Panc1 (cell line): ENCODE measurements at places on chromosomes 16 and 17. TPM values are rescaled to one million over a fixed set of nuclear protein-coding genes. Genes with fewer than 3 reads are reported as not detected.

- DNase-seq, result no peak
Observed at GRCh38 chr16:24728891-24729242, 584 bp upstream of the TNRC6A start.

DNA sequence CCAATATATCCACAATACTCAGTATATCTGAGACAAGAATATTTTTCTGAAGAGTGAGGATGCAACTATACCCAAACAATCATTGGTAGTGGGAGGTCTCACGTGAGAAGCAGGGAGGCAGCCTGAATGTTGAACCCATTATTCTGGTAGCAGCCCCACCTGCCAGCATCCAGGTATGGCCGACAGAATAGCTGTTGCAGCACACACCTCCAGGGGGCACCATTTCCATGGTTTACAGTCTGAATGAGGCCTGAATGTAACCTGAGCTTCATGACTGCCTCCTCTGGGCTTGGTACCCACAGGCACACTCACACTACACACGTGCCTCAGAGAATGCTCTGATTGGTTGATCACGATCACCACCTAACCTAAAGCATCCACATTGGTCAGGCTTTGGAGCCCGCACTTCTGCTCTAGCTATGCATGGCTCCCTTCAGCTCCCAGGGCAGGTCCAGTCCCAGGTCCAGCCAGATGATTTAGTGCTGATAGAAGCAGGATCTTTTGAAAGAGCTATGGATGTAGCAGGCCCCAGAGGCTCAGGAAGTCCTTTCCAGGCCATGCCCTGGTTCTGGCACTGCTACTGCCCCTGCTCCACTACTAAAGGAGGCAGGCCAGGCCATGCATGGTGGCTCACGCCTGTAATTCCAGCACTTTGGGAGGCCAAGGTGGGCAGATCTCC, 11.0 kb upstream of the CBFB start:
- DNase-seq, result peak; percentile 80

GRCh38 chr17:69451416-69452394, 37.2 kb downstream of the MAP2K6 start:
- DNase-seq, result no peak

- no peak for DNase-seq
Observed at GRCh38 chr16:29790949-29791844, 646 bp downstream of the KIF22 start.

LDHD gene
- total RNA-seq, result 3.1 TPM

DNA sequence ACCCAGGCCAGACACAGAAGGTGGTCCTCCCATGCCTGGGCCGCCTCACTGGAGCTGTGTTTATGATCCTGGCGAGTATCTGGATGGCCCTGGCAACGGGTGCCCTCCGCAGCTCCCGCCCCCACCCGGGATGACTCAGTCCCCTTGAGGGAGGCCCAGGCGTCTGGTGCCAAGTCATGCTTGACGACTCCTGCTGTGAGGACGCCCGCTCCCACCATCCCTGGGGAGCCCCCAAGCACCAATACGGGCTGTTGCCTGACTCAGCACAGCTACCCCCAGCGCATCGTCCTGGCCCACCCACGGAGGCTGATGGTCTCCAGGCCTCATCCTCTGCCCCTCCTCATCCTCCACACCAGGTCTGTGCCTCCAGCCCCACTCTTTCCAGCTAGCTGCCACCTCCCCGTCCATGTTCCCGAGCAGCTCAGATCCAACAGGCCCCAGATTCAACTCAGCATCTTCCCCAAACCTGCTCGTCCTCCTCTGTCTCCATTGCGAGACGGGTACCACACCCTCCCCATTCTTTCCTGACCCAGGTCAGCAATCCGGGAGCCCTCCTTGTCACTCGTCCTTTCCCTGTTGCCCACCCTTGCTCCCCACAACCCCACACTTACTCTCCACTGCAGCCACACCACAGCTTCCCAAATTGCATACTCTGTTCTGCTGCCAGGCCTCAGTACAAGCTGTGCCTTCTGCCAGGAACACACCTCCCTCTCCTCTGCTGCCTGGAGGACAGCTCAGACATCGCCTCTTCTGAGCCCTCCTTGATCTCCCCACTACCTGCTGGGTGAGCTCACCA, 2.6 kb downstream of the CAMKK1 start:
- DNase-seq, result no peak

DNA sequence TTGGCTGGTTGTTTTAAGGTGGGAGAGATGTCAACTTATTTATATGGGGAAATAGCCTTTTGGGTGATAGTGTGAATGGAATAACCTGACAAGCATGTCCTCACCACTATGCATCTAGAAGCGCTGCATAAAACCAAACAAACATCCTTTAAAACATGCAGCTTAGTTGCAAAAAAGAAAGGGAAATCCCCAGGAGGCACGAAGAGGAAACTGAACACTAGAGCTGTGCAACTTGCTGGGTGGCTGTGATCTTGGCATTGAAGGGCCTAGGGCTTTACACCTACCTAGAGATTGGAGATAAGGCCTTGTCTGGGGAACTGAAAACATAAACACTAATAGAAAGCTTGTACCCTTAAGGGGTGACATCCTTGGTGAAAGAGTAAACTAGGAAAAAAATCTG, 7.3 kb downstream of the C16orf54 start:
- no peak for DNase-seq

- DNase-seq, result no peak
Observed at GRCh38 chr17:73561111-73561510, 83.1 kb downstream of the SDK2 start.

DNA sequence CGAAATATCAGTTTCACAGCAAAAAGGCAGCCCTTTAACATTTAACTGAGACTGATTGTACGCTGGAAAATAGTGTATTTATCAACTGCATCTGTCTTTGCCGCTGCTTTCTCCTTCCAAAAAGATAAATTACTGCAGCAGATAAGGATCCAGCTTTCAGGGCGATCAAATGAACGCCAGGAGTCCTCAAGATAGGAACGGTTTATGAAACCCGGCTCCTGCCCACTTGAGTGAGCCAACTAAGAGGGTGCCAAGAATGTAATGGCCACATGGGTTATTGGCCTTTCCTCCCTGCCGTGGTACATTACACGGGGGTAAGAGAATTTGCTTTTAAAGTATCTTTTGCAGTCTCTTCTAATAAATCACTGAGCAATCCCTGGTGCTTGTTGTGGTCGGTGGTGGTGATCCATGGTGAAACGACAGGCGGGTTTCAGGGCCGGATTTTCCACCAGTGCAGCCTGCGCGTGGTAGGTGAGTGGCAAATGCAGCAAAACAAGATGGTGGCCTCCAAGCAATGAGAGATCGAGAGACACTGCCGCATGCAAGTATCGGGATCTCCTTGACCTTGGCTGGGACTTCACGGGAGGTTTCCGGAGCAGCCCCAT, 67.5 kb upstream of the IRX6 start:
- DNase-seq, result no peak

DNA sequence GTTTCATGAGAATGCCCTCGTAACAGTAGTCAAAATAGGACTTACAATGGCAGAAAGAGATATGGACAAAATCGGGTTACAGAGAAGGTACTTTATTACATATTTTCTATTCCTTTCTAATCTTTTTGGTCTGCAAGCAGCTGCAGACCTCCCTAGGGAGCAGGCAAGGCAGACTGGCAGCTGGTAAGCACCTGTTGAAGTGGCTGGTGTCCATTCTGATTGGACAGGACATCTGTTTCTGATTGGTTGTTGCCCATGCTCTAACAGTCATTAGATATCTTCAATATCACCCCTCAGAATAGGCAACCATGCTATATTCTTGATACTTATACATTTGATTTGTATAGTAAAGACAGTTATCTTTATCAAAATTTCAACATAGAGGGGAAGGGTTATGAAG, 606.3 kb downstream of the KCNJ2 start:
- DNase-seq, result no peak

DNA sequence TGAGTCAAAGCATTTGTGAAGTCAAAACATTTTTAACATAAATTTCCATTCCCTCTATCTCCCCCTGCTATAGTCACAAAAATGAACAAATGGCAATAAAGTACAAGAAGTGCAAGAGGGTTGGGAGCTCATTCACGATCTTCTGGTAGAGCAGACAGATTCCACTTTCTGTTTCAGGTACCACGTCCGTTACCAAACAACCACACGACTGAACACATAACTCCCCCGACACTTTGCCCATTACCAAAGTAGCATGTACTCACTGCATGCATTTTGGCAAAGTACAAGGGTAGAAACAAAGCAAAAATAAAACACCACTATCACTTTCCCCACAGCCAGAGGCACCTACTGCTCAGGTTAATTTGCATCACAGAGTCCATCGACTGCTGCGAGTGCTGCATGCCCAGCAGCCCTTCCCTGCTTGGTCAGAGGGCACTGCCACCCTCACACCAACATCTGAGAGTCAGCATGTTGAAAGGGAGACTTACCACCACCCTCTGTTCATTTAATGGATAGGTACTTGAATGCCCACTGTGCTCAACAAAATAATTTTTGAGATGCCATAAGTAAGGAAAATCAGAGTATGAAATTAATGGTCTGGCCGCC, 150.3 kb upstream of the AXIN2 start:
- DNase-seq, result no peak
